ENCODE measurements at places on chromosomes 16 and 17. TPM values are rescaled to one million over a fixed set of nuclear protein-coding genes. Genes with fewer than 3 reads are reported as not detected.
A peak's percentile ranks its signal among the peaks of the same experiment; 100 is the strongest.

DNA sequence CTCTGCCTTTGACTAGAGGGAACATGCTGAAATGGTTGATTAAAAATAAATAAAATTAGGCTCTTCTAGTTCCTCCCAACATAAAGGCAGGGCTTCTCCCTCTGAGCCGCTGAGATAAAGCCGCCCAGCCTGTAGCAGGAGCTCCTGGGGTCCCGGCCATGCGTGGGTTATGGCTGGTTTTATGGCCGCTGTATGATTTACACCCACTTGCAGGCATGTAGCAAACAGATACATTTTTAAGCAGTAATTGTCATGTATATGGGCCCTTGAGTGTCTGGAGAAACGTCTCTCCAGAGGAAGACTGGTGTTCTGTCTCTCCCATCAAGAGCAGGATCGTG, 201.0 kb upstream of the TNRC6C start:
- DNase-seq, result no peak

- DNase-seq, result no peak
These were observed 95.1 kb upstream of the CDH5 start for GRCh38 chr16:66271074-66272060.

DNA sequence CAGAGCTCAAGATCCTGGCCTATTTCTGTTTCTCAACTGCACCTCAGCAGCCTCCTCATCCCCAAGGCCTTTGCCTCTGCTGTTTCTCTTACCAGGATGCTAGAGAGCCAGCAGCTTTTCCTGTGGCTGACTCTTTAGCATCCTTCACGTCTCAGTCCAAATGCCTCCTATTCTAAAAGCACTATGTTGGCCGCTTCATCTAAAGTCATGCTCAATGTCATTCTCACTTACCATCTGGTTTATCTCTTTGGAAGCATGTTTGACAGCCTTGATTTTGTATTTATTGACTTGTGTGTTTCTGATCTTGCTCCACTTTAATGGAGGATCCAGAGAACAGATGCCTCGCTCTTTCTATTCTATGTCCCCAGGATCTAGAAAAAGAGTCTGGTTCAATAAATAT, 351.8 kb upstream of the CDH11 start:
- no peak for DNase-seq

- peak; percentile 17 for DNase-seq
These were observed 54.7 kb upstream of the CRHR1 start for GRCh38 chr17:45729294-45729907.

- no peak for DNase-seq
These were observed 32.7 kb downstream of the RHBDL3 start for GRCh38 chr17:32298298-32298697.

DNA sequence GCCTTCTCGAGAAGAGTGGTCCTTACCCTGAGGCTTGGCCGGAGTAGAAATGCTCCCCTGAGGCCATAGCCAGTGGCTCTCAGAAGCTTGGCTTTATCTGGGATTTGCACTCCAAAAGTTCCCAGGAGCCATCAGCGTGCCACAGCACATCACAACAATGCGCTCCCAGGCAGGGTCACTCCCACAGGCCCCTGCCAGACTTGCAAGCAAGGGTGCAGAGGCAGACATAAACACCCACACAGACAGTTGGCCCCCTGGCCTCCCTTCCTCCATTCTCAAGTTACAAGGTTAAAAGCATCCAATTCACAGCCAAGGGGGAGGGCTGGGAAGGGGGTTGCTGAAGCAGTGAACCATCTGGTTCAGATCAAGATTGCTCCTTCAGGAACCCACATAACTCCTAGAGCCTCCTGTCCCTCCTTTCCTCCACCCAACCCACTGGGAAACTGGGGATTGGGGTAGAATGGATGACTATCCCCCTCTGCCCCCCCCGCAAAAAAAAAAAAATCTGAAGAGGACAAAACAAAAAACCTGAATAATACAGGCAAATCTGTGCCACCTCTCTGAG, 1.8 kb downstream of the ST3GAL2 start:
- DNase-seq, result no peak

- no peak for DNase-seq
These were observed 2.9 kb downstream of the E4F1 start for GRCh38 chr16:2226245-2226793.

DNA sequence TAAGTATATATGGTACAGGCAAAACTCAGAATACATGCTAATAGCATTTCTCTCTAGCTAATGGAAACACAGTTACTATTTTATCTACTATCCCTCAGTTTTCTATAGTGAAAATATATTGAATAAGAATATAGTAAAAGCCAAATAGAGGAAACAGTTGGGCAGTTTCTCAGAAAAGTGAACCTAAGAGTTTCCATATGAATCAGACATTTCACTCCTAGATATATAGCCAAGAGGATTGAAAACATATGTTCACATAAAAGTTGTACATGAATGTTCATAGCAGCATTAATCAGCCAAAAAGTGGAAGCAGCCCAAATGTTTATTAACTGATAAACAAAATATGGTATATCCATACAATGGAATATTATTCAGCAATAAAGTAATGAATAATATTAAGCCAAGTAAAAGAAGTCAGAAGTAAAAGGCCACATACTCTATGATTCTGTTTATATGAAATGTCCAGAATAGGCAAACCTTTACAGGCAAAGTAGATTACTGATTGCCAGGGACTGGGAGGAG, 134.6 kb downstream of the CYB561 start:
- no peak for DNase-seq

GRCh38 chr17:43581613-43582012, 35.5 kb upstream of the ETV4 start:
- DNase-seq, result no peak

GRCh38 chr17:3968015-3968414, 3.8 kb upstream of the ATP2A3 start:
- DNase-seq, result no peak

GRCh38 chr16:81548876-81549546, 104.4 kb downstream of the CMIP start:
- DNase-seq, result no peak

DNA sequence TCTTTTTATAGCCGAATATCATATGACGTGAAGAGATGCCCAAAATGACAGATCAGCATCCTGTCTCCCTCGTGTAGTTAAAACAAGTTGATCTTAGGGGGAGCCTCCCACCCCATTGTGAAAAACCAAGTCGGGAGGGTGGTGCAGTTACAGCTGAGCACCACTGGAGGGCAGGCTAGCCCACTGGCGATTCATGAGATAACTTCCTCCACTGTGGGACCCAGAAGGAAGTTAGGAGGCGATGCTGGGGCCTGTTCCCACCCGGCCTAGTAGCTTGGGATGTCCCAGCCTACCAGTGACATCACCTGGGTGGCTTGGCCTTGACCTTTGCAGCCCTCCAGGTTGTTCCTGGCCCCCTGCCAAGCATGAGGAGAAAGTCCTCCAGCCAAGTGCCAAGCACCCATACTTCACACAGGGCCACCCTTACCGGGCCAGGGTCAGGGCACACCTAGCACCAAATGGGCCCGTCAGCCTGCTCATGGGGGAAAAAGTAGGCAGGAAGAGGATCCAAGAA, 8.1 kb upstream of the CPNE2 start:
- DNase-seq, result peak; percentile 74

- no peak for DNase-seq
These were observed 403.6 kb upstream of the MAF start for GRCh38 chr16:80004113-80004512.

DNA sequence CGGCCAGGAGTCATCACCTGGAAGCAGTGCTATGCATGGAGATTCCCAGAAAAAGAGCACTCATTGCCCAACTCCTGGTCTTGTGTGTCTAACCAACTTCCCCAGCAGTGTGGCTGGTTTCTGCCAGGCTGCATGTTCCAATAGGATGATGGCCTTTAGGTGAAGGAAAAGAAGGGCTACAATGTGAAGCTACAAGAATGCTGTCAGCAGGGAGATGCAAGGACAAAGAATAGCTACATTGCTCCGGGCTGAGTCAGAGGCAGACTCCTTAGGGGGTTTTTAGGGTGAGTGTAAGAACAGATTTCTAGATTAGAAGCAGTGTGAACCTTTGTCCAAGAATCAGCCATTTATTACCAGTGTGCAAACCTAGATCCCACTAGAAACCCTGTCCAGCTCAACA, 63.0 kb upstream of the DNAH9 start:
- no peak for DNase-seq

HEXIM2 gene
- polyA plus RNA-seq, result 6.2 TPM

HGS gene
- 57.9 TPM for polyA plus RNA-seq

PRCD gene
- polyA plus RNA-seq, result 2.8 TPM

TLCD2 gene
- polyA plus RNA-seq, result 6.8 TPM

FOXL1 gene
- 0.35 TPM for polyA plus RNA-seq

KRTAP4-6 gene
- not detected for polyA plus RNA-seq

PARD6A gene
- polyA plus RNA-seq, result 0.45 TPM

HSD17B2 gene
- polyA plus RNA-seq, result 1.6 TPM

Measured in muscle of arm (tissue), 14 donors.